ENCODE measurements at places on chromosomes 11 and 22. TPM values are rescaled to one million over a fixed set of nuclear protein-coding genes. Genes with fewer than 3 reads are reported as not detected.

The APOBEC3C gene
- total RNA-seq = 1.7 TPM

The MPZL2 gene
- total RNA-seq = 118 TPM

The BTG4 gene
- total RNA-seq = not detected

The WNT7B gene
- total RNA-seq = not detected

The TRIM5 gene
- total RNA-seq = 57.2 TPM

The C11orf16 gene
- total RNA-seq = not detected

The MYO18B gene
- 0.09 TPM for total RNA-seq

The VPS26B gene
- total RNA-seq = 30.7 TPM

The OR10A4 gene
- not detected for total RNA-seq

The HTR3A gene
- total RNA-seq = not detected

The CRYBB3 gene
- total RNA-seq = not detected

The CLTCL1 gene
- total RNA-seq = 4.2 TPM

The OR4C45 gene
- total RNA-seq = not detected

The USP2 gene
- 0.18 TPM for total RNA-seq

The ANO1 gene
- total RNA-seq = 0.09 TPM

The SLC7A4 gene
- not detected for total RNA-seq

The CFAP300 gene
- 0.47 TPM for total RNA-seq

The DNAJB7 gene
- total RNA-seq = not detected

The AMOTL1 gene
- total RNA-seq = 35.2 TPM

The A4GALT gene
- total RNA-seq = 8.5 TPM

The C1QTNF5 gene
- total RNA-seq = 65.6 TPM

The NCF4 gene
- total RNA-seq = not detected

Measured in endothelial cell of coronary artery (primary cell).